Hindlimb muscle (tissue), 1 donor: ENCODE measurements at places on chromosomes 16 and 17.

- no peak for DNase-seq
Observed at GRCh38 chr16:83205896-83206295, 579.1 kb downstream of the CDH13 start.

GRCh38 chr16:50555269-50555875 lies 7.2 kb downstream of the NKD1 start:
- no peak for DNase-seq

DNA sequence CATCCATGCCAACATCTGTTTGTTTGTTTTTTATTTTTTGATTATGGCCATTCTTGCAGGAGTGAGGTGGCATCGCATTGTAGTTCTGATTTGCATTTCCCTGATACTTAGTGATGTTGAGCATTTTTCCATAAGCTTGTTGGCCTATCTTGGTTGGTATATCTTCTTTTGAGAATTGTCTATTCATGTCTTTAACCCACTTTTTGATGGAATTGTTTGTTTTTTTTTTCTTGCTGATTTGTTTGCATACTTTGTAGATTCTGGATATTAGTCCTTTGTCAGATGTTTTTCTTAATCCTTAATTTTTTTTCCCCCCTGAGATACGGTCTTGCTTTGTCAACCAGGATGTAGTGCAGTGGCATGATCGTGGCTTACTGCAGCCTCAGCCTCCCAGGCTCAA lies 43.0 kb downstream of the RNF135 start:
- DNase-seq = no peak

DNA sequence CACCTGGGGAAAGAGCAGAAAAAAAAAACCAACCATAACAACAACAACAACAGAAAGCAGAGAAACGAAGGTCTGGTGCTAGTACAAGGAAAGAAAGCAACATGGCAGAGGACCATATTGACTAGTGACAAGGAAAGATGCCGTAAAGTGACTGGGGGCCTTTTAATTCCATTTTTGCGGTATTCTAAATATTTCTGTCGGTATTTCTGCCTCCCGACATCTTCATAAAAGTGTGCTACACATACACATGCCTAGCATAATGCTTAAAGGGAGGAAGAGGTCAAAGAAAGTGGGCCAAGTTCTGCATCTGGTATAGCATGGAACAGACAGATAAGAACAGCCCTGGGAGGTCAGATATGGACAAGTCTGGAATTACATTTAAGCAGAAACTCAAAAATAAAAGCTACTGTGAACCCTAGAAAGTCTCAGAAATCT lies 19.5 kb upstream of the RNF43 start:
- DNase-seq = no peak

DNA sequence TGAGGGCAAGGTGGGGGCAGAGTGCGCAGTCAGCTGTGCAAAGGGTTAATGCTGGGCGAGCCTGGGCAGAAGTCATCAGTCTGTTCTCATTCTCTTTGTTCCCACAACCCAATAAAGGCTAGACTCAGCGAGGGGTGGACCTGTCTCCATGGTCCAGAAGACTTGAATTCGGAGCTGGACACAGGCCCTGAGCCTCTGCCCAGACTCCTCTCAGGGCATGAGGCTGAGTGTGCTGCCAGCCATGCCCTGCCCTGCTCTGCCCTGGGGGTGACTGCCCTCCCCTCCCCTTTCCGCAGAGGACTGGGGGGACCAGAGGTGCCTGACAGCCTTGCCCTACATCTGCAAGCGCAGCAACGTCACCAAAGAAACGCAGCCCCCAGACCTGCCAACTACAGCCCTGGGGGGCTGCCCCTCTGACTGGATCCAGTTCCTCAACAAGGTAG lies 54.5 kb downstream of the MRC2 start:
- DNase-seq = no peak

DNA sequence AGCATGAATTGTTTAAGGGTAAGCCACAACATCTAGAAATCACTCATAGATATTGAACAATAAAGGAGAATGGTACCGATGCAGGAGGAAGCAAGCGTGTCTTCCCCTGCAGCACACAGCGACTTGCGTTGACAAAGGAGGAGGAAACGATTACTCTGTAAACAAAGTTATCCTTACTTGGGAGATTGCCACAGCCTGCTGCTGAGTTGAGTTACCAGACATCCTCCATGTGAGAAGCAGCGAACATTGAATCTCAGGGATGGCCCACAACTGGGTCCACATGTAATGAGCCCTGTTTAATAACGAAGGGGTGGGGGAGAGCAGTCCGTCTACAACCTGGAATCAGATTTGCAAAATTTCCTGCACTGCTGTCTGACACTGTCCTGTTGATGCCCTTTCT lies 27.7 kb downstream of the CLUH start:
- DNase-seq = no peak

DNA sequence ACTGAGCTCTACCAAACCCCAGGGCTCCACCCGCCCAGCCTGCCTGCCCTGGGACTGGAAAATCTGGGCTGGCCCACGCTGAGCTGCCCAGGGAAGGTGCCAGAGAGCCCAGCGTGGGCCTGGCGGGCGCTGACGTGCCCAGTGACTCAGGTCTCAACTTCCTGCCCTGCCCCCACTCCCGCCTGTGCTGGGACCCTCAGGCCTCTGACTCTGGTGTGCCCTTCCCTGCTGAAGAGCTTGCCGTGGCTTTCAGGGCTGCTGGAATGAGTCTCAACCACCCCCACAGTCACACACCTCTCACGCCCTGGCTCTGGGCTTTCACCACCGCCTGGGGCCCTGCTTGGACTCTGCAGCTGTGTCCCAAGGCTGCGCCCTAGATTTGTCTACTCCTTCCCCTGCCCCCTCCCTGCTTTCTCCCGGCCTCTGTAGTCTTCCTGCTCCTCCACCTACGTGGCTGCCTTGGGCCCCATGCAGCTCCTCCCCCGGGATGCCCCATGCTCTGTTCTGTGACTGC lies 10.4 kb downstream of the LLGL1 start:
- DNase-seq = no peak

GRCh38 chr17:5770441-5771270 lies 186.3 kb upstream of the NLRP1 start:
- DNase-seq = no peak

- peak; percentile 32 for DNase-seq
Observed at GRCh38 chr16:84339311-84339710, 29.0 kb upstream of the ATP2C2 start.

GRCh38 chr16:83390759-83391158 lies 417.0 kb upstream of the HSBP1 start:
- no peak for DNase-seq

- DNase-seq = no peak
Observed at GRCh38 chr17:21007646-21008045, 35.2 kb downstream of the USP22 start.

DNA sequence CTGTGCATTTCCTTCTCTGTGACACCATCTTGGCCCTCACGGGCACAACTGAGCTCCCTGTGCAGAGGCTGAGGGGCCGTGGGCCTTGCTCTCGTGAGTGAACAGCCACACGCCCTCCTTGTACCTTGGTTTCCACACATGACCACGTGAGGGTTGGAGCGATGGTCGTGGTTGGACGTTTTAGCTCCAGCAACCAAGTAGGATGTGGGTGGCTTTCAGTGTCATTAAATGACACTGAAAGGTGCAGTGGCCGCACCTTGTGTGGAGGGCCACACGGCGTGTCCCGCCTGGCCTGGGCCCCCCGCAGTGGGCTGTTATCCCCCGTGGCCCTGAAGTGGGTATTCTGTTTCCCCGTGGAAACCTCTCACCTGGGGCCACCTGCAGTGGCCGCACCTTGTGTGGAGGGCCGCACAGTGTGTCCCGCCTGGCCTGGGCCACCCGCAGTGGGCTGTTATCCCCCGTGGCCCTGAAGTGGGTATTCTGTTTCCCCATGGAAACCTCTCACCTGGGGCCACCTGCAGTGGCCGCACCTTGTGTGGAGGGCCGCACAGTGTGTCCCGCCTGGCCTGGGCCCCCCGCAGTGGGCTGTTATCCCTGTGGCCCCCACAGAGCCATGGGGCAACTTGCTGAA lies 28.2 kb downstream of the ACSF3 start:
- DNase-seq = no peak

- DNase-seq = no peak
Observed at GRCh38 chr17:35028531-35029262, 34.8 kb downstream of the RFFL start.

DNA sequence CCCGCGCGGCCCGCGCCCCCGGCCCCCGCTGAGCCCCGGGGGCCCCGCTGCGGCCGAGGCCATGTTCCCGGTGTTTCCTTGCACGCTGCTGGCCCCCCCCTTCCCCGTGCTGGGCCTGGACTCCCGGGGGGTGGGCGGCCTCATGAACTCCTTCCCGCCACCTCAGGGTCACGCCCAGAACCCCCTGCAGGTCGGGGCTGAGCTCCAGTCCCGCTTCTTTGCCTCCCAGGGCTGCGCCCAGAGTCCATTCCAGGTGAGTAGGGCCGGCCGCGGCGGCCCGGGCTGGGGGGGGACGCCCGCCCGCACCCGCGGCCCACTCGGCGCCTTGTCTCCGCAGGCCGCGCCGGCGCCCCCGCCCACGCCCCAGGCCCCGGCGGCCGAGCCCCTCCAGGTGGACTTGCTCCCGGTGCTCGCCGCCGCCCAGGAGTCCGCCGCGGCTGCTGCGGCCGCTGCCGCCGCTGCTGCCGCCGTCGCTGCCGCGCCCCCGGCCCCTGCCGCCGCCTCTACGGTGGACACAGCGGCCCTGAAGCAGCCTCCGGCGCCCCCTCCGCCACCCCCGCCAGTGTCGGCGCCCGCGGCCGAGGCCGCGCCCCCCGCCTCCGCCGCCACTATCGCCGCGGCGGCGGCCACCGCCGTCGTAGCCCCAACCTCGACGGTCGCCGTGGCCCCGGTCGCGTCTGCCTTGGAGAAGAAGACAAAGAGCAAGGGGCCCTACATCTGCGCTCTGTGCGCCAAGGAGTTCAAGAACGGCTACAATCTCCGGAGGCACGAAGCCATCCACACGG lies 504 bp downstream of the MAZ start:
- DNase-seq = peak; percentile 67

- no peak for DNase-seq
Observed at GRCh38 chr17:74730491-74731346, 6.3 kb upstream of the RAB37 start.

- DNase-seq = peak; percentile 45
Observed at GRCh38 chr17:36183001-36183971, 6.8 kb upstream of the TBC1D3B start.

- no peak for DNase-seq
Observed at GRCh38 chr17:75738218-75738802, 17.1 kb downstream of the ITGB4 start.

DNA sequence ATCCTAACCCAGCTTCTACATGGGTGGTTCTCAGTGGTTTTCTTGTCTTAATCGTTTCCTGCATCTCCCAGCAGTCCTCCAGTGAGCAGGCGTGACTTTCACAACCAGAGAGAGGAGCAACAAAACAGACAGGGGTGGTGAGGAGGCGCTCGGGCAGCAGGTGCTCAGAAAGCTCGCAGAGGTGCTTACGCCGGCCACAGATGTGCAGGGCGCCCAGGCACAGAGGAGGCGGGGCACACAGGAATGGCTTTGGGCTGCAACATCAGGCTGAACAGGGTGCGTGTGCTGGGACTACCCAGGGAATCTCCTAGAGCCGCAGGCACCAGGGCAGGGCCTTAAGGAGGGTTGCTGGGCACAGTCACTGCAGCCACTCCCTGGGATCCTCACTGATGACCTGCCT lies 32.6 kb downstream of the KLHDC4 start:
- no peak for DNase-seq

- DNase-seq = no peak
Observed at GRCh38 chr16:70660672-70661350, 14.5 kb downstream of the IL34 start.

- DNase-seq = no peak
Observed at GRCh38 chr17:48052956-48053757, 5.0 kb downstream of the NFE2L1 start.

DNA sequence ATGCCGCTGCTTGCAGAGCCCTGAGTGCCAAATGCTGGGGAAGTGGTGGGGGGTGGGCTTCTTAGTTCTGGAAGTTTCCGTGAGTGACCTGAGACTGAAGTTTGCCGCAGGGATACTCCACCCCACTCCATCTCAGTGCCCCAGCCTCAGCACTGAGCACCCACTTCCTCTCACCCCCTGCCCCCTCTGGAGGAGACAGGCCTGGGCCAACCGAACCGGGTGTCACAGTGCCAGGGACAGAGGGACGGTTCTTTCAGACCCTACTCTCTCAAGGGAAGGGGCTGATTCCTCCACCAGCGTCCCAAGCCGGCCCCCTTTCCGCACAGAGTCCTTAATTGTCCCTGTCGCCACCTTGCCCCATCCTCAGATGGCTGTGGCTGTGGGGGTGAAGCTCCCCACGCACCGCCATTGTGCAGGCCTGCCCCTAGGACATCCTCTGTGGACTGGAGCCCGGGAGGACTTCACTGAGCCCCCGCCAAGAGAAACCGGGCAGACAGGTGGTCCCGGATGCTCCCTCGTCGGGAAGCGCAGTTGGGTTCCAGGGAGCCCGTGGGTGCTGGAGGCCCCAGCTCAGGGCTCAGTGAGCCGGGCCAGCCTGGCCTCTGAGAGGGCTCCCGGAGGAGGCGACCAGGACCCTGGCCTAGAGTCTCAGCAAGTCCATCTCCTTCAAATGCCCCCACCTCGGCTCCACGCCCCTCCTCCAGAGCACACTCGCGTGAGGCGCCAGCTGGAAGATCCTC lies 1.6 kb upstream of the KREMEN2 start:
- DNase-seq = no peak

DNA sequence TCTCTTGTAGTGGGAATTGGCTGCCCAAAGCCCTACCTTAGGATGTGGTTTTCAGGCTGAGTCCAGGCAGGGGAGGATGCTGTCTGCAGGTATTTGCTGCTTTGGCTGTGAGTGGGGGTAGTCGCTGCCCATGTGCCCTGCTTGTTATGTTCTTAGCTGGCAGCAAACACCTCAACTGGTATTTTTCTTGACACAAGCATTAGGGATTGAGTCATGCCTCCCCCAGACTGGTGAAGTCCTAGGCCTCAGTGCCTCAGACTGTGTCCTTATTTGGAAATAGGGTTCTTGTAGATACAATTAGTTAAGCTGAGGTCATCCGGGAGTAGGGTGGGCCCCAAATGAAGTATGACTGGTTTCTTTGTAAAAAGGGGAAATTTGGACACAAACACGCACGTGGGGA lies 808.3 kb upstream of the EEF2KMT start:
- no peak for DNase-seq

DNA sequence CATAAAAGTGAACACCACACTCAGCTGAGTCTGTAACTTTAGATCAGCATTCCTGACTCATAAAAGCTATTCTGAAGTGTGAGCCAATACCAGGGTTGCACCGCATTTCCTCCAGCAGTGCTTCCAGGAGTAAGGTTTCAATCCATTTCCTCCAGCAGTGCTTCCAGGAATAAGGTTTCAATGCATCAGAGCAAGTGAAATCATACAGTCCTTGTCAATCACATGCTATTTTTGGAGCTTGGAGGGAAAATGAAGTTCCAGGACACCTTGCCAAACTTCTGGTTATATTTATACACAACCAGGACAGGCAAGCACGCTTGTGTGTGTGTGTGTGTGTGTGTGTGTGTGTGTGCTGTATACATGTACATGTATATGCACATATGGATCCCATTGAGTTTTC lies 327.6 kb downstream of the GRIN2A start:
- DNase-seq = peak; percentile 42
